ENCODE measurements at places on chromosomes 1 and 21.

DNA sequence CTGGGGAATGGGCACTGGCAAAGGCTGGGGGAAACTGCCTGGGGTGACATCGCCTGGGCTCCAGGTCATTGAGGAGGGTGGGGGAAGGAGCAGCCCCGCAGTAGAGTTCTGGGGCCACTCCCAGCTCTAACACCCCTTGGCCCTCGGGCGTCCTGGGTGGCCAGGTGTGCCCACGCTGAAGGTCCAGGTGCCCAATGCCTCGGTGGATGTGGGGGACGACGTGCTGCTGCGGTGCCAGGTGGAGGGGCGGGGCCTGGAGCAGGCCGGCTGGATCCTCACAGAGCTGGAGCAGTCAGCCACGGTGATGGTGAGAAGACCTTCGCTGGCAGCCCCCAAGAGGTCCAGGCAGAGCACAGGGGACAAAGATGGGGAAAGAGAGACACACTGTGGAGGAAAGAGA is 7.7 kb downstream of the NTRK1 start:
- no peak for ATAC-seq

- ATAC-seq, result peak; percentile 22
These were observed 40.9 kb downstream of the PLXNA2 start for GRCh38 chr1:208203127-208203847.

DNA sequence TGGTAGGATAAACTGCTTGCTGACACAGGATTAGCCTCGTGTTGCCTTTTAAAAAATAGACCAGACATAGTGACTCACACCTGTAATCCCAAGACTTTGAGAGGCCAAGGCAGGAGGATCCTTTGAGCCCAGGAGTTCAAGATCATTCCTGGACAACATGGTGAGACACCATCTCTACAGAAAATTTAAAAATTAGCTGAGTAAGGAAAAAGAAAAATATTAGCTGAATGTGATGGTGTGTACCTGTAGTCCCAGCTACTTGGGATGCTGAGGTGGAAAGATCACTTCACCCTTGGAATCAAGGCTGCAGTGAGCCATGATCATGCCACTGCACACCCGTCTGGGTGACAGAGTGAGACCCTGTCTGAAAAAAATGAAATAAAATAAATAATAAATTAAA is 82.0 kb downstream of the ETS2 start:
- ATAC-seq, result no peak

DNA sequence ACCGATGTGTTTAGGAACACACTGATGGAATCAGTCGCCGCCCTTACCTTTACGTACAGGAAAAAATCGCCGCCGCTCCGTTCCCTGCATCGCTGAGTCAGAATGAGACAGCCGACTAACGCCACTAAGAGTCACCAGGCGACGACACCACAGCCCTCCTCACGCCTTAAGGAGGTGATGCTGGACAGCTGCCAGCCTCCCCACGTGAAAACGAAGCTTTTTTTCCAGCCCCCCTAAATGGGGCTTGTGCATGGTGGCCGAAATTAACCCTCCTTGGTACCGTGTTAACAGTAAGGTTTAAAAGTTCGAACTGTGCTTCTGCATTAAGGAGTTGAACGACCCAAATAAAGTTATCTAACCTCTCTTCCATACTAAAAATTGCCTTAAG is 511 bp downstream of the DNTTIP2 start:
- peak; percentile 78 for ATAC-seq
